Activated T-cell treated with anti-CD3 and anti-CD28 coated beads, Interleukin-2, amount 50 U/mL, for 48 hours (primary cell): ENCODE measurements at places on chromosomes 7 and 10.

GRCh38 chr7:87926581-87927461 is 7.2 kb upstream of the ADAM22 start:
- no peak for DNase-seq

- no peak for DNase-seq
Measured at GRCh38 chr10:111289461-111289860, 212.6 kb downstream of the ADRA2A start.

- DNase-seq = no peak
Measured at GRCh38 chr10:92845921-92846320, 2.4 kb upstream of the EXOC6 start.

GRCh38 chr7:145152589-145152988 is 316.7 kb upstream of the TPK1 start:
- no peak for DNase-seq

DNA sequence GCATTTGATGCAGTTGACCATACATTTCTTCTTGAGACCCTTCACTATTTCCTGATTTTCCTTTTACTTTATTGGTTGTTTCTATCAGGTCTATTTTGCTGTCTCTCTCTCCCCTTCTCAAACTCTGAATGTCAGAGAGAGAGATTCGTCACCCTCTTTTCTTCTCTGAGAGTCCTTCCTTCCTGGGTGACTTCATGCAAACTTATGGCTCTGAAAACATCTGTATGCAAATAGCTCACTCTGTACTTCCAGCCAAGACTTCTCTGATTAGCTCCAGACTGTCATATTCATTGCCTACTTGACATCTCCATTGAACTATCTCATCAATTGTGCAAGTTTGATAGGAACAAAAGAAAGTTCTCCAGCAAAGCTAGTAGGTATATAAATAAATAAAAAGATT is 191.7 kb upstream of the KLF6 start:
- no peak for DNase-seq

GRCh38 chr7:20235288-20235687 is 18.1 kb upstream of the MACC1 start:
- DNase-seq = no peak

GRCh38 chr10:4691301-4691700 is 134.7 kb upstream of the AKR1E2 start:
- no peak for DNase-seq

GRCh38 chr10:12444981-12445700 is 95.8 kb downstream of the CAMK1D start:
- DNase-seq = no peak

DNA sequence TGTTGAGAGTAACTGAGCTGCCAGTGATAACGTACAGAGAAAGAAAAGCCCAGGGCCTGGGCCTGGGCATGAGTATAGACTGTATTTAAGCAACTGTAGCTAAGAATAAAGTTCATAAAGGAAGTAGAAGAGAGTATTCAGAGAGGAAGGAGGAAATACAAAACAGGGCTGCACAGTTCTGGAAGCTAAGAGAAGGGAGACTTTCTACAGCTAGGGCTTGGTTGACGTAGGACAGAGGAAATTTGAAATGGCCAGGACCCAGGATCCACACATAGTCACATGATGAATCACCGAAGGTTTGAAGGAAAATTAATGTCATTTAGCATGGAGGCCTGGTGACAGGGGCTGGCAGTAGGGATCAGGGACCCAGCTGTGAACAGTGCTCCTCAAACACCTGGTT is 66.7 kb downstream of the ARL4A start:
- no peak for DNase-seq

DNA sequence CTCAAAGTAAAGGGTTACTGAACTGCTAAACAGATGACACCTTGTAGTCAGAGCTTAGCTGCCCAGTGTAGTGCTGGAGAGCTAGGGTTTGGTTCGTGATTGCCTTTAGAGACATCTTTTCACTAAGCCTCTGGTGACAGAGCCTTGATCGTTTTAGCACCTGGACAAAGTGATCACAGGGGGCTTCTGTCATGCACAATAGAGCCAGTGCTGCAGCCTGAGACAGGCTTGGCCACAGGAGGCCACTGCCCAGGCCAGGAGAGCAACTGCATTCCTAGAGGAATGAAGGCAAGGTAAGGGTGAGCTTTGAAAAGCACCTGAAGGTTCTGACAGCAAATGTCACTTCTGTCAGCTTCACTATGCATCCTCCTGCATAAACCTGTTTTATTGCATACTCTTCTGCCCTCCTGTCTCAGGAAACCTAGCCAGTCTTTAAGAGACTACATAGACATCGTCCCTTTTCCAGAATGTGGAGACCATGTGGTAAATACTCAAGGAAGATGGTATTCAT is 122.9 kb downstream of the NPY start:
- DNase-seq = no peak

- no peak for DNase-seq
Measured at GRCh38 chr10:42830237-42830636, 47.6 kb downstream of the BMS1 start.

GRCh38 chr10:71112138-71112785 is 100.1 kb upstream of the UNC5B start:
- no peak for DNase-seq

DNA sequence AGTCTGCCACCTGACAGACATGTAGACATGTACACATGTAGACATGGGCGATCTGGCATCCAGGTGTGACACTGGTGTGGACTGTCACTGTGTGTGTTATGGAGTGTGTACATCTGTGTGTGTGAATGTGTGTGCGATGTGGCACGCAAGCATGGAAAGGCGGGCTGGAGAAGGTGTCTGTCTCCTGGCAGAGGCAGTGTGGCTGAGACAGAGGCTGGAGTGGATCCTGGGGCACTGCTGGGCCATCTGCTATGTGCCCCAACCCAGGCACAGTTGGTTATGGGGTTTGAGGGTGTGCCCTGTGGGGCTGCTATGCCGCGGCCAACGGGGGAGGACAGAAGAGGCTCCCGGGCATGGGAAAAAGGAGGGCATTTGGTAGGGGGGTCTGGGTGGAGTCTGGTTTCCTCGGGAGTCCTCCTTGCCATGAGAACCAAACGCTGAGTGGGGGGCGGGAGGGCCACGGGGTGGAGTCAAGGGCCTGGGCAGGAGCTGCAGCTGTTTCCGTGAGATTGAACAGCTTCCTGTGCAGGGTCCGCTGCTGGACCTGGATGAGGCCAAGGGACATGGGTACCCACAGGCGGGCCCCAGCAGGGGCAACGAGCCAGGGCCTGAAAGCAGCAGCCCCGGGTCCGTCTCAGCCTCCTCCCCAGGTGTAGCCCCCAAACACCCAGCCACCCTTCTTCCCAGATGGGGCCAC is 1.3 kb downstream of the ELN start:
- DNase-seq = no peak
